ENCODE measurements at places on chromosomes 11 and 22.

DNA sequence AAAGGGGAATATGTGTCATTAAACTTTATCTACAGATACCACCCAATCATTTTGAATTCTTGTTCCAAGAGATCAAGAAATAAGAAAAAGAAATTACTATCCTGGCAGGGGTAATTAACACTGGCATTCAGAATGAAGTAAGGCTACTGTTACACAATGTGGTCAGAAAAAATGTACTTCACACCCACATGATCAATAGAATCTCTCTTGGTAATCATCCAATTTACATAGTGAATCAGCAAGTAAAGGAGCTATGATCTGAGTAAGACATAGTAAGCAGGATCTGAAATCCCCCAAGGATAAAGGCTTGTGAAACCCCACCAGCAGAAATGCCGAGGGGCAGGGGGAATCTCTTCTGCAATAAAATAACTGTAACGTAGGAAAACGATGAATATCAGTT is 466.5 kb downstream of the FAM181B start:
- no peak for DNase-seq

GRCh38 chr22:48581796-48582469 is 1245.7 kb downstream of the BRD1 start:
- no peak for DNase-seq

- DNase-seq, result no peak
Measured at GRCh38 chr22:42326801-42327200, 56.3 kb upstream of the TCF20 start.

GRCh38 chr11:115222218-115222862 is 281.9 kb downstream of the CADM1 start:
- DNase-seq, result no peak

- DNase-seq, result no peak
Measured at GRCh38 chr22:39745789-39746188, 147.8 kb downstream of the ENTHD1 start.

GRCh38 chr11:109584001-109584972 is 162.3 kb downstream of the C11orf87 start:
- DNase-seq, result no peak

DNA sequence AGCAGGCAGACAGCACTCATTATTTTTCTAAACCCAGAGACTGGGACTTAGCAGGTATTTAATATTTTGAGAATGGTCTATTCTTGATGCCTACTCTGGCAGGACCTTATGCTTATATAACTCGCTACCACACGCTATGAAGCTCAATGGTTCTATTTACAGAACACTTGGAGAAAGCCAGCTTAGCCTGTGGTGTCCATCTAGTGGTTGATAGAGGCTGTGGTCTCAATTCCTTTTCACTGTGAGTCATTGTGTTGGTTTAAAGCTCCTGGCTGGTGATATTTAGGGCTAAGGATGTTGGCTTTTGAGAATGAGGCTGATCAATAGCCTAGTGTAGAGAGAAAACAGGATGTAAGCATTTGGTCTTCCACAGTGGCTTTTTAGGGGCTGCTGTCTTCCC is 206.4 kb downstream of the DBX1 start:
- no peak for DNase-seq

- DNase-seq, result no peak
Measured at GRCh38 chr11:75315439-75315805, 36.0 kb downstream of the ARRB1 start.

DNA sequence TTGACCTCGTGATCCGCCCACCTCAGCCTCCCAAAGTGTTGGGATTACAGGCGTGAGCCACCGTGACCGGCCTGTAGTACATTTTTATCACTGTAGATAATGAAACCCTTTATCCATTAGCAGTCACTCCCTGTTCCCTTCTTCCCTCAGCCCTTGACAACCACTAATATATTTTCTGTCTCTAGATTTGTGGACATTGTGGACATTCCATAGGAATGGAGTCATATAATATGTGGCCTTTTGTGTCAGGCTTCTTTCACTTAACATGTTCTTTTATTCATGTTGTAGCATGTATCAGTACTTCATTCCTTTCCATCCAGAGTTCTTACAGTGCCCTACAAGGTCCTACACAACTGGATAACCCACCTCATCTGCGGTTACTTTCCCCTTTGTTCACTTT is 30.5 kb downstream of the RRM1 start:
- no peak for DNase-seq

GRCh38 chr11:124122123-124122522 is 6.9 kb downstream of the VWA5A start:
- DNase-seq, result no peak

DNA sequence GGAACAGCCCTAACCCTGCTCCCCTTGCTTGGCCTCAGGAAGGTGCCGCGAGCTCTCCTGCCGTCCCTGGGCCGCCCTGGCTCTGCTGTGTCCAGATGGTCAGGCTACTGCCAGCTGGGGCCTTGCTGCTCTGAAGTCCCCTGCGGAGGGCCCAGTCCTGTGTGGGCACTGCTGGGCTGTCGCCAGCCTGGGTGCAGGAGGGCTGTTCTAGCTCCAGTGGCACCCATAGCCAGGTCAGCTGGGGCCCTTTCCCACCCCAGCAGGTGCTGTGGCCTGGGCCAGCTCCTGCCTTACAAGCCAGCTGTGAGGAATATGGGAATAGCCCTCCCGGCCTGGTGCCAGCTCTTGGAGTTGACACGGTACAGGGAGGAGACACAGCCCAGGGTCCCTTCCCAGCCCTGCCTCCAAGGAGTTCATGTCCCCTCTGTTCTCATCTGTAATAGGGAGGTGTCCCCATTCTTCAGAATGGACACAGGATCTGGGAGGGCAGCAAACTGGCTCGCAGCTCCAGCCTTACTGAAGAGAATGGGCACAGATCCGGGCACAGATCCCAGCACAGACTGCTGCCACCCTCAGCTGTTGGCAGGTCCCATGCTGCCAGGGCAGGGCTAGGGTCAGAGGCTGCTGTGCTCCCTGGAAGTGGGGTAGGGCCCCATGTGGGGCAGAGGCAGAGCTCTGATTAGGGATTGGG is 3.9 kb downstream of the DERL3 start:
- DNase-seq, result no peak

DNA sequence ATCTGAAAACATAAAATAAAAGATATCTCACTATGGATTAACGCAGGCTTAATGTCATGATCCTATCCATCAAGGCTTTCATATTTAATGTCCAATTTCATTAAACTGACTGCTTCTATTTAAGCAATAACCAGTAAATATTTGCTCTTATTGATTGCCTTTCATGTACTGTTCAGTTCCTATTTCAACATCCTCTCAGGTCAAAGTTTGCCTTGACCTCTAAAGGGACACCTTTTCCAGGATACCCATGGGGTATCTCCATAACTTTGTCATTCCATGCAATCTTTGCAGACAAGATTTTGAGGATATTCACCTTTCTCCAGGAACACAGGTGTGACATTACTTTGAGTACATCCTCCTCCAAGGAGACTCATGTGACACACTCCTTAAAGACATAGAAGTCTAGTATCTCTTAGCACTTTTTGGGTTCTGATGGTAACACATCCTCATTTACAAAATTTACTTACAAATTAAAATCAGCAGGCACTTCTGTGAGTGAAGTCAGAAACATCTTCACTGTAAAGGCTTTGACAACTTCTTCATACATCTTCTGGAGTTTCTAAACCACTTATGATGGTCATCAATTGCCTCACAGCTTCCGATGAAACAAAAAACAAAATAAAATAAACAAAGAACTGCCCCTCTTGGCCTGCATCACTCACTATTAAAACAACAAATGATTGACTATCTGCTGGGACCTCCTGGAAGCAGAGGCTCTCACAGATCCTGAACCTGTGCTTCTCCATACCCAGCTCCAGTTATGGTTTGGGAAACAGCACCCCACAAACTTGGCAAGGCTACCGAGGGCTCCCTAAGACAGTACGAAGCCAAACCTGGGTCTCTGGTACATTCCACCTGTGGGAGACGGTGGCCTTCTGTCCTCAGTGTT is 7.0 kb upstream of the SLC22A25 start:
- DNase-seq, result no peak

Data from Kasumi-1 (cell line).